Smooth muscle cell of the umbilical artery (primary cell): ENCODE measurements at places on chromosomes 13 and 19. TPM values are rescaled to one million over a fixed set of nuclear protein-coding genes. Genes with fewer than 3 reads are reported as not detected.

The TMEM143 gene
- 2.1 and 5.6 TPM in 2 replicates for total RNA-seq

The SHANK1 gene
- total RNA-seq = 6.8 and 11.0 TPM in 2 replicates

The LILRB3 gene
- total RNA-seq = not detected in 2 replicates

The ATP4A gene
- total RNA-seq = not detected in 2 replicates

The PSG11 gene
- total RNA-seq = not detected in 2 replicates

The PTH2 gene
- total RNA-seq = not detected in 2 replicates

The CEACAM7 gene
- not detected in 2 replicates for total RNA-seq

The ZNF256 gene
- 3.3 and 3.6 TPM in 2 replicates for total RNA-seq

The PRKCG gene
- total RNA-seq = 0.30 TPM in 1 of 2 replicates, not detected in the other

The CA11 gene
- total RNA-seq = 0.18 and 0.30 TPM in 2 replicates

The PSG7 gene
- not detected in 2 replicates for total RNA-seq

The CYP4F8 gene
- not detected in 2 replicates for total RNA-seq

The REEP6 gene
- total RNA-seq = 1.7 and 2.4 TPM in 2 replicates
